ENCODE measurements at places on chromosomes 4 and X. TPM values are rescaled to one million over a fixed set of nuclear protein-coding genes. Genes with fewer than 3 reads are reported as not detected.

TEX13C gene
- total RNA-seq: not detected

ALAS2 gene
- not detected for total RNA-seq

DNA sequence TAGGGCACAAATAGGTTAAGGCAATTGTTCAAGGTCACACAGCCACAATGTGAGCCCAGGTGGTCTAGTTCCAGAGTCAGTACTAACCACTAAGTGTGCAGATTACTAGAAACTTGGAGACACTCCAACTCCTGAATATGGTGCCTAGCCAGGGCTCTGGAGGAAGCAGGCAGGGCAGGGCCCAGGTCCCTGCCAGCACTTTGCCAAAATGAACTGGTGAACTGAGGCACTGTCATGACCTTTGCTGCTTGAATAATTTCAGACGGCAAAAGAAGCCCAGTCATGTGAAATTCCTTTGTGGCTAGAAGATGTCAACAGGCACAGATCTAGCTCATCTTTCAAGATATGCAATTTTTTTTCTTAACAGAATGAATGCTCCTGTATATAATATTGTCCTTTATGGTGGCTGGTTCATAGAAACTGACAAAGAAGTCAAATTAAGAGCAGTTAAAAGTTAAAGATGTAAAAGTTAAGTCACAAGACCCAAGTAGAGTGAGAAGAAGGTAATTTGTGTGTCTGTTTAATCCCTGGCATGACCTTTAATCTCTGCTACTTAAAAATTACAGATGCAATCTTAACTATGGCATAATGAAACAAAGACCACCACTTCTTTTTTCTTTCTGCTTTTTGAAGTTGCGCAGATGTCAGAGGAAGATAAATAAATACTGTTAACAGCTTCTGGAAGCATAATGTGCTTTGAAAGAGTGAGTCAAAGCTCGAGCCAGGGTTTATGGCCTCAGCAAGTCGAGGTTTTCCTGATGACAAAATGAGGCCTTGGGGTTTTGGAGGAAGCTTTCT, 54.1 kb downstream of the SHROOM3 start:
- no peak overlapping the region for H3K4me3 ChIP-seq
- H3K4me1 ChIP-seq: no peaks in the 10 kb centered on the region
- peak; percentile 14 for DNase-seq
- peaks cover 2% of the 10 kb centered on the region for H3K27me3 ChIP-seq

GRCh38 chr4:76016393-76016792, 6.9 kb downstream of the CXCL10 start:
- no peak overlapping the region for H3K4me3 ChIP-seq
- H3K36me3 ChIP-seq: no peaks in the 10 kb centered on the region
- no peaks in the 10 kb centered on the region for H3K27me3 ChIP-seq
- H3K4me1 ChIP-seq: peaks cover 10% of the 10 kb centered on the region

DNA sequence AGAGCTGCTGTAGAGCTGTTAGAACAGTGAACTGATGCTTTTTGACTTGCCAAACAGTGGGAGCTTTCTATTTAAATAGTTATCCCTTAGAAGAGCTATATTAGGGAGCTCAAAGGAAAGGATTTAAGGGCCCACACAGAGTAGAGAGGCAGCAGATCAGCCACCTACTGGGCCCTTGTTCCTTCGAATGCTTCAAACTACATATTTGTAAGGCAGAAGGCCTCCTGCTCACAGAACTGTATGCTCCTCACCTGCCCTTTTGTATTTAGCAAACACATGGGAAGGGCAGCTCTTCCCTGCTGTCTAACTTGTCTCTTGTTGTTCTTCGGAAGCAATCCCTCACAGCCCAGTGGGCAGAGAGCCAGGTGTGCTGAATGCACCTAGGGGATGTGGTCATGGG, 38.0 kb downstream of the IL1RAPL1 start:
- H3K27ac ChIP-seq: no peak overlapping the region
- H3K27me3 ChIP-seq: no peaks in the 10 kb centered on the region
- DNase-seq: no peak
- H3K4me3 ChIP-seq: no peak overlapping the region
- H3K36me3 ChIP-seq: no peaks in the 10 kb centered on the region

DNA sequence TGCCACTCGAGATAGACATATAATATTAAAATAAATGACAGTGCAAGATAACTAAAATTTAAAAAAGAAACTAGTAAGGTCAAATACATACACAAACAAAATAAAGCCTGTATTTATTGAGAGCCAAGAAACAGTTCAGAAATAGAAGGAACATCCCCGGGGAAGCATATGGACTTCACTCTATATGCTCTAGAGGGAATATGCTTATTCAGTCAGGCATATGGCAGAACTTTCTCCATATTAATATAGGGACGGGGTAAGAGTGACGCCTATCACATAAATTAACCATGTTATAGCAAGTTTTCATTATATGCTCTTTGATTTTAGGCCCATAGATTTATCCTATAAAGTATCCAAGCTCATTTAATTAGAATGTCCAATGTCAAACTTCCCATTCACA, 56.7 kb upstream of the EFHC2 start:
- no peaks in the 10 kb centered on the region for H3K36me3 ChIP-seq
- DNase-seq: no peak
- H3K4me3 ChIP-seq: no peak overlapping the region
- H3K27ac ChIP-seq: no peak overlapping the region
- no peaks in the 10 kb centered on the region for H3K27me3 ChIP-seq
